ENCODE measurements at places on chromosomes 7 and 10. TPM values are rescaled to one million over a fixed set of nuclear protein-coding genes. Genes with fewer than 3 reads are reported as not detected.
A peak's percentile ranks its signal among the peaks of the same experiment; 100 is the strongest.

The CPA5 gene
- not detected for polyA plus RNA-seq

The AFAP1L2 gene
- 27.3 TPM for polyA plus RNA-seq

The ZNHIT1 gene
- polyA plus RNA-seq: 56.4 TPM

The PYROXD2 gene
- polyA plus RNA-seq: 8.0 TPM

The GIMAP7 gene
- polyA plus RNA-seq: not detected

The SLC39A12 gene
- not detected for polyA plus RNA-seq

The GOLGA7B gene
- 1.5 TPM for polyA plus RNA-seq

The KCNIP2 gene
- 1.7 TPM for polyA plus RNA-seq

The TMEM140 gene
- 0.79 TPM for polyA plus RNA-seq

The TMEM196 gene
- not detected for polyA plus RNA-seq

The TMEM184A gene
- 14.3 TPM for polyA plus RNA-seq

The PSD gene
- 0.75 TPM for polyA plus RNA-seq

The CLRN3 gene
- polyA plus RNA-seq: 0.08 TPM

The AKR1C8 gene
- polyA plus RNA-seq: 0.10 TPM

The ANKRD2 gene
- polyA plus RNA-seq: 4.7 TPM

- DNase-seq: peak; percentile 48
These were observed 22.2 kb downstream of the AHR start for GRCh38 chr7:17320657-17321056.

DNA sequence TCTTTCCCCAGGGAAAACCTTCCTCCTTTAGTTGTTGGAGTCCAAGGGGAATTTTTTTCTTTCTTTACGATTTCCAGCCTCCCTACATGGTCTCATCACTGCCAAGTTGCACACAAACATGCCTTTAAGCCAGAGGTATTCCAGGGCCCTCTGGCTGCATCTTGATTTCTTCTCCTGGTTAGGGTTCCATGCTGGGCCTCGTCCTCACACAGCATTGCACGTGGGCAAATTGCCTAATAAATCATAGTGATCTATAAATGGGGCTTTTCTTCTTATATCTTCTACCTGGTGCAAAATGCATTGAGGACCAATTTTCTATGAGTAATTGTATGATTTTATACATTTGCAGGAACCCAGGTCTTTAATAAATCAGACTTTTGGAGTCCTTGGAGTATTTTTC lies 284.2 kb downstream of the C7orf25 start:
- DNase-seq: no peak

DNA sequence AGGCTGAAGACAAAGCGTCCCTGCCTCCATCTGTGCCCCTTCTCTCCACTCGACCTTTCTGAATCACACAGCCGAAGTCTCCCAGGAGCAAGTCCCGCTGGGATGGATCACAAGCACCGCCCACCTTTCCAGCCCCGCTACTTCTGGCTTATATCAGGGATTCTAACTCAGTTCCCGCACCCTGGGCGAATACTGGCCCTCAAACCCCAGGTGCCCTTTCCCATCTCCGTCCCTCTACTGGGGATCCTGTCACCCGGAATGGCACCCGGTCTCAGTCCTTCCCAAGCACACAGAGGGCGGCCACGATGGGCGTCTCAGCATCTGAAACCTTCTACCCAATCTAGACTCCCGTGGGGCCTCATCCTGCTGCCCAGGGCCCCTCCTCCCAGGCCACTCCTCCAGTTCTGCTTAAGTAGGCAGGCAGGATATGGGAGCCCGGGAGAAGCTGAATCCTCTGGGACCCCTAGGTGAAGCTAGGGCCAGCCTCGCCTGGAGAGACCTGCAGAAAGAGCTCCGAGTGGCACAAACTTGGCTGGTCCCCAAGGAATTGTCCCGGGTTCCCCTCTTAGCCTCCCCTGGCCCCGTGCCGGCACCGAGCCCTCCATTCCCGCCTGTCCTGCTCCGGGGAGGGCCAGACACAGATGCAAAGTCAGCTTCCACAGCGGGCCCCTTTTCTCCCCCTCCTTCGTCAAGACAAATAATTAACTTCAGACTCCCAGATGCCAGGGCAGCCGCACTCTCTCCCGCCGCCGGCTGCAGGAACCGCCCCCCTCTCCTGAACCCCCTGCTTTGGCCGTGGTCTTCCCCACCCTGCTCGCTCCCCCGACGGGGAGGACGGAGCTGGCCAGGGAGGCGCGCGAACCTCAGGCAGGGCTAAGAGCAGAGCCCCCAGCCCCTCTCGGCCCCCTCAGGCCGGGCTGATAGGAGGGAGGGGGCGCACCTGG lies 612 bp downstream of the KCP start:
- no peak for DNase-seq

DNA sequence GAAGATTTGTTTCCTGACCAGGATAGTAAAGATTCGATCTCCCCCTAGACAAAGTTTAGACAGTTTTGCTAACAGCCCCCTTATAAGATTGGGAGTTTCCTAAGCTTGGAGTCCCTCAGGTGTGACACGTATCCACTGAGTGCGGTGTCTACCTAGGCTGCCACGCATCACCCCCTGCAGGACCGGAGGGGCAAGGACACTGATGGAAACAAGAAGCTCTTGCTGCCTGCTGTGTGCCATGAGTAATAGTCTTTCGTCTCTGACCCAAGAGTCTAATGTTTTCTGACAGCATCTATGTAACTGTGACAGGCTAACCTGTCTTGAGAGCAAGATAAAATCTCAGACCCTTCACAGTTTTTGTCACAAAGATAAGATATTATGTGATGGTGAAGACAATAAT lies 173.5 kb downstream of the SEMA3E start:
- DNase-seq: no peak

DNA sequence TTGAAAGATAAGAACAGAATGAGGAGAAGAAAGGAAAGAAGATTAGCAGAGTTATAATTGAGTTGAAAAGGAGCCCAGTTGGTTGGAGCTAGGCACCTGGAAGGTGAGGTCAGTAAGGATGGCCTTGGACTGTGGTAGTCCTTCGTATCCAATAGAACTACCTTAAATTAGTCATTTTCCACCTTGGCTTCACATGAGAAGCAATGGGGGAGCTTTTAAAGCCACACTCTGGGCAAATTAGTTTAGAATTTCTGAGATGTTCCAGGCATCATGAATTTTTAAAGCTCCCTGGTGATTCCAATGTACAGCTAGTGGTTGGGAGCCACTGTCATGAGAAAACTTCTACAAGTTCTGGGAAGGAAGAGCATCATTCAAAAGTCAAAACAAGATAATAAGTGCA lies 27.3 kb upstream of the CYP3A5 start:
- no peak for DNase-seq

GRCh38 chr10:71978476-71978875 lies 14.3 kb downstream of the CHST3 start:
- no peak for DNase-seq

GRCh38 chr7:108287857-108288256 lies 157.7 kb upstream of the LAMB4 start:
- DNase-seq: no peak

DNA sequence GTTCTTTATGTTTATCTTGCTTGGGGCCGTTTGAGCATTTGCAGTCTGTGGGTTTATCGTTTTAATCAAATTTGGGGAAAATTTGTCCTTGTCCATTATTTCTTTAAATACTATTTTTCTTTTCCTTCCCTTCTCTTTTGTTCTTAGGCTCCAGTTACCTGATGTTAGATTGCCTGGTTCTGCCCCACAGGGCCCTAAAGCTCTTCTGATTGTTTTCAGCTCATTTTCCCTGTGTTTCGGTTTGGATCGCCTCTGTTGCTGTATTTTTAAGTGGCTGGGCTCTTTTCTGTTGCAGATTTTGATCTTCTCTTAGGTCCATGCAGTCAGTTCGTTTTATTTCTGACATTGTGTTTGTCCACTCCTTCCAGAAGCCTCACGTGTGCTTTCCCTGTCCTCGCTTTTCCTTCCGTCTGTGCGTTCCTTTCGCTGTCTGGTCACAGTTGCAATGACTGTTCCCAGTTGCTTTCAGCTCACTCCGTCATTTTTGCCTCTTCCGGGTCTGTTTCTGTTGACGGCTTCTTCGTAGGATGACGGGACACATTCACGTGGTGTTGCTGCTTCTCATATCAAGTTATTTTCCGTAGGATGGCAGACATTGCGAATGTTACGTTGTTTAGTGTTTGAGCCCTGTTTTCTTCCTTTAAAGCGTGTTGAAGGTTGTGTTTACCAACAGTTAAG lies 111.4 kb downstream of the INPP5A start:
- DNase-seq: no peak

- no peak for DNase-seq
These were observed 2.0 kb upstream of the ARPC1B start for GRCh38 chr7:99372275-99373090.

- DNase-seq: peak; percentile 44
These were observed 233.7 kb downstream of the PTPRN2 start for GRCh38 chr7:158353606-158354570.

- DNase-seq: no peak
These were observed 350.8 kb downstream of the KCNMA1 start for GRCh38 chr10:77286531-77287508.

GRCh38 chr7:12729112-12729511 lies 41.7 kb downstream of the ARL4A start:
- no peak for DNase-seq

- DNase-seq: peak; percentile 55
These were observed 112.0 kb downstream of the NEURL1 start for GRCh38 chr10:103605359-103606096.

- no peak for DNase-seq
These were observed 253.7 kb downstream of the DYNC1I1 start for GRCh38 chr7:96026010-96026409.

DNA sequence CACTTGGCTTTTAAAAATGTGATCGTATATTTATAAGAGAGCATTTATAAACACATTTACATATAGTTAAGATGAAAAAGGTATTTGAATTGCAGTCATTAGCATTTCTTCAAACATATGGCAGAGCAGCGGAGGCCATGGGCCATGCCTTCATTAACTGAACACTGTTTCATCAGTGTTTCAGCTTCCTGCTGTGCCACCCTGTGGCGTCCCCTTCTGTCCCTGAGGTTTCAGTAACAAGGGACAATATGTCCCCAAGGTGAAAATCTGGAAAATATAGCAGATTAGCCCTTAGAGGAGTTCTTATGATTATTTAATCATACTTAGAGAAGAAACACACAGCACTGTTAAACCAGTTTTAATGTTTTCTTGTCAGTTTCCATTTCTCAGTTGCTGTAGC lies 577.8 kb downstream of the ETV1 start:
- DNase-seq: no peak

GRCh38 chr7:117284692-117285091 lies 38.2 kb downstream of the WNT2 start:
- no peak for DNase-seq

DNA sequence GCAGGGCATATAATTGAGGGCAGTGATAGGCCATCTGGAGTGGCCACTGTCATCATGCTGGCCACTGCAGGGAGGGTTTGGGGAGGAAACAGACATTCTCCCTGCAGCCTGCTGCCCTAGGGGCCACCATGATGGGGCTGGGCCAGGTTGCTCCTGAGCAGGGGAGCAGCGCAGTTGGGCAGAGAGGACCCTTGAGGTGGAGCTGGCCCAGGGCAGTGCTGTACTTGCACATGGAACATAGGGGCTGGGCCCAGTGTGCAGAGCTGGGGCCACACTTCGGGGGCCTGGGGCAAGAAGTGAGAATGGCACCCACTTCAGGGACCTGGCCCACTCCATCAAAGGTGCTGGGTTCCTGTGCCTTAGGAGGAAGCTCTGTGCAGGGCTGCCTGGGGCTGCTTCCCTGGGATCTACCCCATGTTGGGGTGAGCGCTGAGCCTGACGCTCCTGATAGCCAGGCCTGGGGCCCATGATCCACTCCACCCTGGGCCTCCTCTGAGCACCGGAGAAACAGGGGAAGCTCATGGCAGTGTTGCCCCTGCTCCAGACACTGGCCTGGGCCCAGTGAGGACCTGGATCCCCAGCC lies 21.3 kb upstream of the NUB1 start:
- no peak for DNase-seq

DNA sequence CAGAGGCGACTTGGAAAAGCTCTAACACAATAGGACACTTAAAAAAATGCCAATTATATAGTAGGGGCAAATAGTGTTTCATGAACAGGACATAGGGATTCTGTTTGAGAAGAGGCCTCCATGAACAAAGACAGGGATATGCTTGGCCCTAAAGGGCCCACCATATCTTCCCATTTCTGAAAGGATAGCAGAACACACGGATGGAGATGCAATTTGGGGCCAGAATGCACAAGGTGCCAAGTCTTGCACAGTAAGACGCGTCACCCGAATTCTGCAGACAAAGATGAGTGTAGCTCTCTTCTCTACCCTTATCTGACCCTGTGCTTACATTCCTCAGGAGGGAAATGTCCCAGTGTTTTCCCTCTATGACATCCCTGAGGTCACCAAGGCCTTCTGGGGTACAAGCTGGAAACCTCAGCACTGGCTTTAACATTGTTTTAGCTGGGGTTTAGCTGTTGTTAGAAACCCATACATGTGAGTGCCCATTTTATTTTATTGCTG lies 12.8 kb downstream of the PRKCQ start:
- DNase-seq: no peak

DNA sequence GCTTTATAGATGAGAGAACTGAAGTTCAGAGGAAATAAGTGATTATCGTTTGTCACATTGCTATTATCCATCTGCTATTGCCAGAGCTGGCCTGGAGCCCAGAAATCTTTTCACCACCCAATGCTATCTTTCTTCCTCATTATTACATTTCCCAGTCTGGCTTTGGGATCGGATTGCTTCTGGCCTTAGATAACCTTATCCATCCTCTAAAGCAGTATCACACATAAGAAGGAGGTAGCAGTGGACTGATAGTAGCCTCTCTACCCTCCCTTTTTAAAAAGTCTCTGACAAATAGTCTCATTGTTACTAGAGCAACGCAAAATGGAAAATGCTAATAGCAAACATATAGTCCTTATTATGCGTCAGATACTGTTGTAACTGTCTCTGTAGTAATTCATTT lies 1.3 kb upstream of the CLDN12 start:
- DNase-seq: no peak

GRCh38 chr7:47580811-47581331 lies 1.0 kb downstream of the TNS3 start:
- peak; percentile 64 for DNase-seq
